ENCODE measurements at places on chromosomes 6 and 20. TPM values are rescaled to one million over a fixed set of nuclear protein-coding genes. Genes with fewer than 3 reads are reported as not detected.

The ENPP1 gene
- total RNA-seq = 27.8 TPM

The TFAP2A gene
- 0.78 TPM for total RNA-seq

The ELOVL2 gene
- 0.41 TPM for total RNA-seq

The ADTRP gene
- not detected for total RNA-seq

The OPRL1 gene
- 3.2 TPM for total RNA-seq

The SLC22A3 gene
- 144 TPM for total RNA-seq

The SYNGAP1 gene
- 16.2 TPM for total RNA-seq

The MCM9 gene
- total RNA-seq = 22.2 TPM

The PKHD1 gene
- total RNA-seq = not detected

The SIRPG gene
- 3.8 TPM for total RNA-seq

The DHX16 gene
- 27.4 TPM for total RNA-seq

The OOEP gene
- total RNA-seq = not detected

The ADGRF5 gene
- 18.1 TPM for total RNA-seq

The RAB44 gene
- 0.27 TPM for total RNA-seq

The NKAPL gene
- 0.49 TPM for total RNA-seq

The HRH3 gene
- not detected for total RNA-seq

The PXDC1 gene
- 488 TPM for total RNA-seq

The CENPB gene
- total RNA-seq = 97.2 TPM

The STMND1 gene
- total RNA-seq = not detected

The SAPCD1 gene
- 13.3 TPM for total RNA-seq

The CST2 gene
- total RNA-seq = not detected

The SLC22A16 gene
- 3.8 TPM for total RNA-seq

The CST5 gene
- not detected for total RNA-seq

The CRISP2 gene
- not detected for total RNA-seq

The SFTA2 gene
- not detected for total RNA-seq

The ME1 gene
- total RNA-seq = 13.8 TPM

Data from thoracic aorta (tissue), 2 donors.